ENCODE measurements at places on chromosomes 12 and 14. TPM values are rescaled to one million over a fixed set of nuclear protein-coding genes. Genes with fewer than 3 reads are reported as not detected.
A peak's percentile ranks its signal among the peaks of the same experiment; 100 is the strongest.

Gene REP15
- 1.4 TPM for total RNA-seq

Gene PLA2G1B
- not detected for total RNA-seq

Gene KRT82
- not detected for total RNA-seq

Gene CCDC177
- not detected for total RNA-seq

Gene HOXC12
- total RNA-seq = 0.28 TPM

Gene RNU6-7
- not detected for total RNA-seq

DNA sequence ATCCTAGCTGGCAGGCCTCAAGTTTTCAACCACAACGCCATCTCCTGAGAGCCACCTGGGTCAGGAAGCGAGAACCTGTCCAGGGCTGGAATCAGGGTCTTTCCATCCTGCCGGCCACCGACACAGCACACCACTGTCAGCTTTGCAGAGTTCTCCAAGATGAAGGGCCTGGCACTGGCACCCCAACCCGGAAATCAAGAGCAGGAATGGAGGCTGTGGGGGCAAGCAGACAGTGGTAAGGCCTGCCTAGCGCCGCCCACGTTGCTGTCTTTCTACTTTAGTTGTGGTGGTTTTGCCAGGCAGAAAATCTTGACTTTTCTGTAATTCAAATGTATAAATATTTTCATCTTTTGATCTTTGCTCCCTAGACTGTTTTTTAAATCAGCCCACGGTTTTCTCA, 90.7 kb downstream of the ITPK1 start:
- H3K36me3 ChIP-seq = no peaks in the 10 kb centered on the region
- H3K27me3 ChIP-seq = no peaks in the 10 kb centered on the region
- peaks cover 8% of the 10 kb centered on the region for H3K4me1 ChIP-seq
- DNase-seq = no peak
- no peak overlapping the region for H3K27ac ChIP-seq

DNA sequence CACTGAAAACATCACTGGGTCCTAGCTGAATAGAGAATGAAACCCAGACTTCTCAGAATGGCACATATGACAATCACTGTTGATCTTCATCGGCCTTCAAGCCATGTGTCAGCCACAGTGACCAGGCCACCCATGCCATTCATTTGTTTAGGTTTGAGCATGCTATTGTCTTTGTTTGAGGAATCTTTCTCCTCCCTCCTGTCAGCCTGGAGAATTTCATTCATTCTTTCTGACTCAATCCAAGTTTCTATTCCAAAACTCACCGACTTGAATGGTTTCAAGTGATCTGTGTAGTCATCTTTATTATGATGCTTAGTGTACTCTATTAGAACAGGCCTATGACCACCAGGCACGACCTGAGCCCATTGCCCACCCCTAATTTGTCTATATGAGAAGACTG, 106.3 kb downstream of the ETNK1 start:
- no peak overlapping the region for H3K4me3 ChIP-seq
- peaks cover 35% of the 10 kb centered on the region for H3K27me3 ChIP-seq
- DNase-seq = no peak
- H3K27ac ChIP-seq = no peak overlapping the region

DNA sequence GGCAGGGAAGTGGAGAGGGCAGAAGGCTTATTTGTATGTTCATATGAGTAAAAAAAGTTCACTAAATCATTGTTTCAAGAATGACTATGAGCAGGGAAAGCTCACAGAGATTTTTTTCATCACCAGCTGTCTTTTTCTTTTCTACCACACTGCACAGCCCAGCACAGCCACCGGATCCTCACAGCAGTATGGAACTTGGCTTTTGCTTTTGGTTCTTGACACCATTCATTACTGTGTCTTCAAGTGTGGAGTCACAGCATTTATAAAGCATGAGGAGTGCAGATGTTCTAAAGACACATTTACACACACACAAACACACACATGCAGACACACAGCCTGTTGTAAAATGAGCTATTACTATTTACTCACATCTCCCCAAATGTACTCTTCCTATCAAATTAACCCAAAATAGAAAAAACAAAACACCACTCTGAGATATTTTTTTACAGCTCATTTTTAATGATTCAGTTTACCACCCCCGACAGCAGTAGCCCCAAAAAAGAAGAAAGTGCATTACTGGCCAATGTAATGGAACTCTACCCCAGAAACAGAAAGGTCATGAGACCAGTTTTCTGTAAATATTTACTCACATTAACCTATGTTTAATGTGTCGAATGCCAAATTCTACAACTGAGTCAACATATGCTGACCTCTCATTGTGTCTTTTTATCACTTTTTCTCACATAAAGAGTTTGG, 60.5 kb downstream of the BTG1 start:
- no peak for DNase-seq
- H3K36me3 ChIP-seq = no peaks in the 10 kb centered on the region

GRCh38 chr12:53244337-53244736, 12.3 kb upstream of the RARG start:
- no peaks in the 10 kb centered on the region for H3K36me3 ChIP-seq
- 0 out of 2 replicates have a peak, but pooled peaks cover 4% of the 10 kb centered on the region for H3K4me1 ChIP-seq
- H3K4me3 ChIP-seq = no peak overlapping the region
- H3K27me3 ChIP-seq = no peaks in the 10 kb centered on the region
- H3K27ac ChIP-seq = no peak overlapping the region

- no peaks in the 10 kb centered on the region for H3K4me1 ChIP-seq
- DNase-seq = no peak
- no peaks in the 10 kb centered on the region for H3K36me3 ChIP-seq
- H3K4me3 ChIP-seq = peak overlapping the region; percentile 31
These were observed 14.2 kb upstream of the PAX9 start for GRCh38 chr14:36647417-36647823.

DNA sequence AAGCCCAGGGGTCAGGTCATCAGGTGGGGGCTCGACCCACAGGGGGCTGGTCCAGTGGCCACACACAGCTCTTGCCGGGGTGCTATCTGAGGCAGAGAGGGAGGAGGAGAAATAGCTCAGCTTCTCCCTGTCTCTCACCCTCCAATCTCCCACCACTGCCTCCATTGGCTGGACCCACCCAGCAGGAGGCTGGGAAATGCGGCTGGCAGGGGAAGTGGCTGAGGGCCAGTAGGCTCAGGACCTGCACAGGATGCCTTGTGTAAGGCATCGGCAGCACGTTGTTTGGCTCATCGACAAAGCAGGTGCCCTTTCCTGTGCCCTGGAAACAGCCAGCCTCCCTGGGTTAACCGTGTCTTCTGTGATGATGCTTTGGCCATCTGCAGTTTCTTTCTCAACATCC, 58.8 kb upstream of the SLC24A4 start:
- H3K4me3 ChIP-seq = no peak overlapping the region
- no peak overlapping the region for H3K27ac ChIP-seq
- no peaks in the 10 kb centered on the region for H3K4me1 ChIP-seq
- no peak for DNase-seq
- no peaks in the 10 kb centered on the region for H3K27me3 ChIP-seq

GRCh38 chr12:62632411-62632918, 165.8 kb downstream of the MON2 start:
- H3K27ac ChIP-seq = peak overlapping the region; percentile 64
- no peaks in the 10 kb centered on the region for H3K27me3 ChIP-seq
- H3K4me1 ChIP-seq = 0 out of 2 replicates have a peak, but pooled peaks cover 8% of the 10 kb centered on the region
- no peaks in the 10 kb centered on the region for H3K36me3 ChIP-seq
- peak overlapping the region; percentile 61 for H3K4me3 ChIP-seq

DNA sequence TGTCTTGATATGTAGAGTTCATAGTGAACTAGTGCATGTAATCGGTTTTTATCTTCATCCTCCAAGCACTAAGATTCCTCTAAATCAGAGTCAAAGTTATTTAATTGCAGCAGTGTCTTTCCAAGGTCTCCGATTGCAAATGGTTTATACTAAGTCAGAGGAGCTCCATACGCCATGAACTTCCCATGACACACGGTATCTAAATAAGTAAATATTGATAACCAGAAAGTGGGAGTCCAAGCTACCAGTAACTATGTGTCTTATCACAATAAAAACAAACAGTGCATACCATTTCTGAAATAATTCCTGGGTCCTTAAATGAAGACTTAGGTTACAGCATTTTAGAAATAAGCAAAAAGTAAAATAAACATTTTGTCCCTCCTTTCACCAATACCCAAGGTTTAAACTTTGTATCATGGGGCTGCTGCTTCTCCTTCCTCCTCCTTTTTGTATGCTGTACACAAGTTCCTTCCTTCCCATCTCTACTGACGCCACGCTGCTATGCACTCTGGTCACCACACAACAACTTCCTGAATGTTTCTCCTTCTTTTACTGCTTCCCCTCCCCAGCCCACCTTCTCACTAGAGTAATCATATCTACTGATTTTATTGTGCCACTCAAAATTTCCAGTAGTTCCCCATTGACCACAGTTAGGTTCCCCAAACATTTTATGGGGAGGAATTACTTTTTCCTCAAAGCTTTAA, 10.7 kb downstream of the NR1H4 start:
- no peak overlapping the region for H3K4me3 ChIP-seq
- no peaks in the 10 kb centered on the region for H3K4me1 ChIP-seq
- H3K27me3 ChIP-seq = peaks cover 15% of the 10 kb centered on the region
- H3K36me3 ChIP-seq = no peaks in the 10 kb centered on the region
- DNase-seq = no peak
- no peak overlapping the region for H3K27ac ChIP-seq

DNA sequence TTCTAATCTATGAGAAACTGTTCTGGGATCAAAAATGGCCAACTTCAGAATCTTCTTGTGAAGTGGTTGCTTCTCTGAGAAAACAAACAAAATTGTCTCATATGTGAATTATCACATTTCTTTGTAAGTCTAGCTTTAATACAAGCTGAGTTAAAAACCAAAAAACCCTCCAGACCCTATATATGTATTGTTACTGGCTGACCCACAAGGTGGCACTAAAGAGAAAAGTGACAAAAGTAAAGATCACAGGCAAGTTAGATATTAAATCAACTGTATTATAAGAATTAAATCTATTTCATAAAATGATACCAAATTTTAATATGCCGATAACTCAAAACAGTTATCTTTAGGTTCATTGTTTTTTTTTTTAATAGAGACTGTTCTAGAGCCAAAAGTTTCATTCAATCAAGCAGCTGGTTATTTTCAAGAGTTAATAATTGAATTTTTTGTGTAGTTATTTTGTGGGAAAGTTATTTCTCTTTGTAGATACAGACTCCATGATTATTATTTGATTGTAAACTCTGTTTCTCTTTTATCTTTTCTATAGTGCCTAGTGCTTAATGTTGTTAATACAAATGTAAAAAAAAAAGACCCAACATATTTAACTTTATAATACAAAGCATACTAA, 7.5 kb upstream of the TRHDE start:
- H3K36me3 ChIP-seq = no peaks in the 10 kb centered on the region
- no peak overlapping the region for H3K27ac ChIP-seq
- no peak overlapping the region for H3K4me3 ChIP-seq
- no peaks in the 10 kb centered on the region for H3K27me3 ChIP-seq
- no peaks in the 10 kb centered on the region for H3K4me1 ChIP-seq

DNA sequence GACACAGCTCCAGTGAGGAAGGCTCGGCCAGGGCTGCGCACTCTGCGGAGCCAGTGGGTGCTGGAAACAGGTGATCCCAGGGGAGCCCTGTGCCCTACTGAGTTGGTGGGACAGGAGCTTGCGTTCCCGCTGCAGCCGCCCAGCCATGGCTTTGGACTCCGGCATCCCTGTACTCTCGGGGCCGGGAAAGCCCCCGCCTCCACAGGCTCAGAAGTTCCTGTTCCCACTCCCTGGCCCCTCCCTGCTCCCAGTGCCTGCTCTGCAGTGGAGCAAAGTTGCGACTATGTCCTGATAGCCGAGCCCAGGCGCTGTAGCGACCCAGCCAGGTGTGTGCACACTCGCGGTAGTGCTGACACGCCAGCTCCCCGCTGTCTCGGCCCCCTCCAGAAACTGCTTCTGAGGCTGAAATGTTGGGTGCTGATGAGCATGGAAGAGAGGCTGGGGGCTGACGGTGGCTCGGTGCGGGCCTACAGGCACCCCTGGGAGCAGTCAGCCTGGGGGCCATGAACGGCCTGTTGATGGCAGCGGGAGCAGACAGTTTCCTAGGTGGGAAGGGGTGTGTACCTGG, 344.6 kb upstream of the MGAT4C start:
- no peak overlapping the region for H3K27ac ChIP-seq
- H3K36me3 ChIP-seq = no peaks in the 10 kb centered on the region
- no peak overlapping the region for H3K4me3 ChIP-seq

DNA sequence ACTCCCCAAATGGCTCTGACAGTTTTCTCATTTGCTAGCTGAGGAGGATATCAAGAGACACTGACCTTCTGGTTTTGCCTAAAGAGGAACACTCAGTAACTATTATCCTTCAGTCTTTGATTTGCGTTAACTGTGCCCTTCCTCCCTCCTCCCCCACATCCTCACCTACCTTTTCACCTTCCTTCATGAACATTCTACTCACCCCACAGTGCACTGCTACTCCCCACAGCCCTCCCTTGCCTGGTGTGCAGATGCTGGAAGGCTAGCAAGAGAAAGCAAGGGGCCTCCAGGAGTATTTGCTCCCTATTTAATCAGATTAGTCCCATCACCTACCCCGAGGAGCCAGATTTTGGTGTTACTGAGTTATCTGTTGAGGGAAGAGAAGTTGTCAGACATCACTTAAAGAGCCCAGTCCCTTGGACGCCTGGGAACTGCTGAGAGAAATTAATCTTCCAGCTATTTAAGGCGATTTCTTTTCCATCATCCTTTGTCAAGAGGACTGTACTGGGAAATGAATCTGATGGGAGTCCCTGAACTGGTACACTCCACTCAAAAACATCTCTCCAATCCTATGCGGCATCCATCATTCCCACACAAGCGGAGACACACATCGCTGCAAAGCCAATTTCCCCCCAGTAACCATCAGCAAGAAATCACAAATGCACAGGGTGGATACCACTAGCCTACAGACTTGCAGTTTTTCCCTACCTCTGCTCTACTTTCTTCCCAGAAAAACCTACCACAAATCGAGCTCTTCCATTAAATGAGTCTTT, 11.5 kb downstream of the PSMB5 start:
- DNase-seq = no peak
- no peak overlapping the region for H3K27ac ChIP-seq
- H3K4me1 ChIP-seq = no peaks in the 10 kb centered on the region
- H3K27me3 ChIP-seq = no peaks in the 10 kb centered on the region
- no peak overlapping the region for H3K4me3 ChIP-seq
- H3K36me3 ChIP-seq = no peaks in the 10 kb centered on the region

GRCh38 chr14:103190741-103191140, 67.5 kb downstream of the TNFAIP2 start:
- H3K4me1 ChIP-seq = peaks cover 61% of the 10 kb centered on the region
- H3K27ac ChIP-seq = no peak overlapping the region
- no peaks in the 10 kb centered on the region for H3K36me3 ChIP-seq
- no peak overlapping the region for H3K4me3 ChIP-seq
- H3K27me3 ChIP-seq = no peaks in the 10 kb centered on the region
- DNase-seq = no peak

- no peak overlapping the region for H3K4me3 ChIP-seq
- H3K27me3 ChIP-seq = no peaks in the 10 kb centered on the region
- no peak overlapping the region for H3K27ac ChIP-seq
- no peak for DNase-seq
These were observed 77.9 kb downstream of the PTGER2 start for GRCh38 chr14:52391881-52392615.

All from PC-9 (cell line).